Sciatic nerve (tissue), 2 donors: ENCODE measurements at places on chromosomes 1 and 21. TPM values are rescaled to one million over a fixed set of nuclear protein-coding genes. Genes with fewer than 3 reads are reported as not detected.

- DNase-seq = no peak
Observed at GRCh38 chr1:52911541-52911940, 10.0 kb downstream of the ECHDC2 start.

The ATP1A4 gene
- total RNA-seq = 1.2 TPM

The PPIH gene
- 20.6 TPM for total RNA-seq

DNA sequence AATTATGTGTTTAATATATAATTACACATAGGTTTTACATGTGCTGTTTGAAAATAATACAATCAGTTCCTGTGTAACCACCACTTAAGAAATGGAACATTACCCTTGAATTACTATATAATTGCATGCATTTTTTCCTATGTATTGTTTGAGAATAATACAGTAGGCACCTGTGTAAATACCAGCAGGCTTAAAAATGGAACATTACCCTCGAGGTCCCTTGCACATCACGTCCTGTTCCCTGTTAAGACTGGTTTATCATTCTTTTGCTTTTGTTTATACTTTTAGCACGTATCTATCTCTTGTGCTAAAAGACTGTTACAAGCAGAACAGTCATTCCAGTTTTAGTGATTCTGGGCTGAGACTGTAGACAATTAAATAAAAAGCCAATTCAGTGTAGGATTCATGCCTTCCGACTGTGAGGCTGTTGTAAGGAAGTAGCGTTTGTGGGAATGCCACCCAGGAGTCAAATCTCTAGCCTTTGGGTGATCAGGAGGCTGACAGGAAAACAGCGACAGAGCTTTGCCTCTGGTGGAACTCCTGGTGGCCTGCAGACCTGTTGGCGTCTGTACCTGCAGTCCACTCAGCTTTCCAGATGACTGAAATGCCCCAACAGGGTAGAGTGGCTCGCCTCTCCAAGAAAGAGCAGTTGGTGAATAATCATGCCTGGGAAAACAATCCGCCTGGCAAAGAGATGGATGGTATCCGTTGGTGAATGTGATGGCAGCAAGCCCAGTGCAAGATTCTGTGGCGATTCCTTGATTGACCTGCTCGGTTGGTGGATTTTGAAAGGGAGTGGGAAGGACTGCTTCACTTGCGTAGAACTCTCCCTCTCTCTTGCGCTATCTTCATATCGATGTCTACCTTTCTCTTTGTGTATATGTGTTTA, 58.0 kb downstream of the DISC1 start:
- no peak for DNase-seq

The MMP23B gene
- total RNA-seq = 5.4 TPM

The KRTAP19-3 gene
- not detected for total RNA-seq

DNA sequence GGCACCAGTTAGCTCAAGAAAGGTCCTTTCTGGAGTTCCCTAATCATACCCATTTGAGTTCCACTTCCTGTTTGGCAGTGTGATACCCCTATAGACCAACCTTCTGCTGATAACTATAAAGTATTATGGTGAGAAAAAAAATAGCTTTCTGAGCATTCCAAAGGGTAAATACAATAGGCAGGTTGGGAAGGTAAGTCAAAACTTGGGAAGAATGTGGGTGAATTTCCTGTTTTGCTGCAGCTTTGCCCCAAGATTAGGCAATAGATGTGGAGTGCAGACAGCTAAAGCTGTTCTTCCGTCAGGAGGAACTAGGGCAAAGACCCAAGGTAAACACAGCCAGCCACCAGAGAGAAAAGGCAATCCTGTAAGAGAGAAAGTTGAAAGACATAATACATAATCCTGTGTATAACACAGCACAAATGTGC, 49.9 kb upstream of the GUCA2A start:
- DNase-seq = no peak

The WLS gene
- 81.9 TPM for total RNA-seq

The MYBPH gene
- not detected for total RNA-seq

The RORC gene
- total RNA-seq = 0.45 TPM

The PSMB2 gene
- 36.5 TPM for total RNA-seq

GRCh38 chr1:172824209-172824608, 165.3 kb downstream of the FASLG start:
- DNase-seq = no peak

- DNase-seq = no peak
Observed at GRCh38 chr1:82116105-82116504, 315.4 kb downstream of the ADGRL2 start.

DNA sequence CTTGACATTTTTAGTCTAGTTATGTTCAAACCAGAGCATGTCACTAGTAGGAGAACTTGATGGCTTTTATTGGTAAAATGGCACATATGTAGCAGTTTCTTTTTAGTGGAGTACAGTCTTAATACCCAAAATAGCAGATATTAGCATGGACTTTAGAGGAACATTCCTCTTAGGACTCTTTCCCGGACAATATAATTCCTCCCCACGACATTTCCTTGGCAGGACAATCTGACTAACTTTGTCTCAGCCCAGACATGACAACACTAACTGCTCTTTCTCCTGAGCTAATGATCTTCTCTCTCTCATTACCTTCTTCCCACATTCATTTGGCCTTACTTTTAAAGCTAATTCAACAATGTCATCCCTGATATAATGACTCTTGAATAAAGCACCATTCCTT, 62.5 kb downstream of the ADAMTS1 start:
- DNase-seq = no peak

The NOS1AP gene
- 9.1 TPM for total RNA-seq

The OR2W3 gene
- total RNA-seq = 6.3 TPM

DNA sequence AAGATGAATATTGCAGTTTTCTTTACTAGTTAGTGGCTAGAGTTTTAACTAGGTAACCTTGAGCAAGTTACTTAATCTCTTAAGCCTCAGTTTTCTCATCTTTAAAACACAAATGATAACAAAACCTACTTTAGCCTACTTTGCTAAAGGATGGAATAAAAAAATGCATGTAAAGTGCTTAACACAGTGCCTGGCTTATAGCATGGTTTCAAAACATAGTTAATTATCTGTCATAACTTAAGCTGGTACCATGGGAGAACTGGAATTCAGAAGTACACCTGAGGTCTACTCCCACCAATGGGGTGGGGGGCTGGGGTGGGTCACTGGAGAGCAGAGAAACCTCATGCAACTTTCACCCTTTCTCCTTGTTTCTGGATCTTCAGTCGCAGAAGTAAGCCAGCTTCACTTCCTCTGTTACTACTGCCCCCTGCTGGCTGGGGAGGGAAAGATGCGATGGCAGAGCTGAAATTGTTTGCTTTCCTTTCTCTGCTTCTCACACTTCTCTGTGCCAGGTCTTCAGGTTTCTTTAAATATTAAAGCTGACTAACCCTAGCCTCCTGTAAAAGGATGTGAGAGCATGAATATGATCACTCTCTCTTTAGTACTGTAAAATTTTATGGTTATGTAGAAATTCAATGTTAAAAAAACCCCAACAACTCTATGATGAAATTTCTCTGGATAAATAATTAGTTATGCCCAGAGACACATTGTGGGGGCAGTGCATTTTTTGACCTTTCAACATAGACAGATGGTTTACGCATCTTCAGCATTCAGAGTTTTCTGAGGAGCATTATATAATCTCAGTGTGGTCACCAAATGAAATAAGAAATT, 324.2 kb downstream of the HLX start:
- DNase-seq = peak; percentile 87

DNA sequence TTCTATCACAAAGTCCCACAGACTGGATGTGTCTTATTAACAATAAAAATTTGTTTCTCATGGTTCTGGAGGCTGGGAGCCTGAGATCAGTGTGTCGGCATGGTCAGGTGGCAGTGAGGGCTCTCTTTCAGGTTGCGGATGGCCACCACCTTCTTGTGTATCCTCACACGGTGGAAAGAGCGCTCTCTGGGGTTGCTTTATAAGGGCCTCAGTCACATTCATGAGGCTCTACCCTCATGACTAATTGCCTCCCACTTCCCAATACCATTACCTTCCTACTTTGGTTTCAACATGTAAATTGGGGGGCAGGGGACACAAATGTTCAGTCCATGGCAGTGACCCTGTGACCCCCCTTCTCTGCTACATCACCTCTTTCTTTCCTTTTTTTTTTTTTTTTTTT, 20.7 kb upstream of the MX1 start:
- DNase-seq = no peak

DNA sequence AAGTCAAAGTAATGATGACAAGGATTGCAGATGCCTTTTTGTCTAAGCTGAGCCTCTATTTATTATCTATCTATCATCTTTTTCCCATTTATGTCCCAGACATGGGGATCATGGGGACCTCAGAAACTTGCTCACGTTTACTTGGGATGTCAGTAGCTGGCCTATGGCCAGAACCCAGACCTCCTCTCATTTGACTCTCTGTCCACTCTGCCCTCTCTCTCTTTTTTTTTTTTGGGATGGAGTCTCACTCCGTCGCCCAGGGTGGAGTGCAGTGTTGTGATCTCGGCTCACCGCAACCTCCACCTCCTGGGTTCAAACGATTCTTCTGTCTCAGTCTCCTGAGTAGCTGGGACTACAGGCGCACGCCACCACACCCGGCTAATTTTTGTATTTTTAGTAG, 3.7 kb upstream of the ID3 start:
- no peak for DNase-seq

The CITED4 gene
- 5.6 TPM for total RNA-seq

The LENEP gene
- not detected for total RNA-seq

GRCh38 chr1:109610609-109611307, 8.7 kb downstream of the GNAT2 start:
- no peak for DNase-seq

- no peak for DNase-seq
Observed at GRCh38 chr1:220511785-220512184, 16.2 kb upstream of the MARK1 start.

The CRNN gene
- total RNA-seq = not detected

DNA sequence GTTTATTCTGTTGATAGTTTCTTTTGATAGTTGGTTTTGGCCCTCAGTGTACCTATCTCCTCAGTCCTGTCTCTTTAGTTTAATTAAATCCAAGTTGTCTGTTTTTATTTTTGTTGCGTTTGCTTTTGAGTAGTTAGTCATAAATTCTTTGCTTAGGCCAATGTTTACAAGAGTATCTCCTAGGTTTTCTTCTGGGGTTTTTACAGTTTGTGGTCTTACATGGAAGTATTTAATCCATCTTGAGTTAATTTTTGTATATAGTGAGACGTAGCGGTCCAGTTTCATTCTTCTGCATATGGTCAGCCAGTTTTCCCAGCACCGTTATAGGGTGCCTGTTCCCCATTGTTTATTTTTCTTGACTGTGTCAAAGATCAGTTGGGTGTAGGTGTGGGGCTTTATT, 139.4 kb downstream of the POU2F1 start:
- DNase-seq = no peak

The OR2M3 gene
- total RNA-seq = 0.04 TPM

- peak; percentile 53 for DNase-seq
Observed at GRCh38 chr1:20727746-20728316, 4.7 kb downstream of the SH2D5 start.

GRCh38 chr1:28458237-28459228, 47.3 kb upstream of the RCC1 start:
- DNase-seq = no peak

DNA sequence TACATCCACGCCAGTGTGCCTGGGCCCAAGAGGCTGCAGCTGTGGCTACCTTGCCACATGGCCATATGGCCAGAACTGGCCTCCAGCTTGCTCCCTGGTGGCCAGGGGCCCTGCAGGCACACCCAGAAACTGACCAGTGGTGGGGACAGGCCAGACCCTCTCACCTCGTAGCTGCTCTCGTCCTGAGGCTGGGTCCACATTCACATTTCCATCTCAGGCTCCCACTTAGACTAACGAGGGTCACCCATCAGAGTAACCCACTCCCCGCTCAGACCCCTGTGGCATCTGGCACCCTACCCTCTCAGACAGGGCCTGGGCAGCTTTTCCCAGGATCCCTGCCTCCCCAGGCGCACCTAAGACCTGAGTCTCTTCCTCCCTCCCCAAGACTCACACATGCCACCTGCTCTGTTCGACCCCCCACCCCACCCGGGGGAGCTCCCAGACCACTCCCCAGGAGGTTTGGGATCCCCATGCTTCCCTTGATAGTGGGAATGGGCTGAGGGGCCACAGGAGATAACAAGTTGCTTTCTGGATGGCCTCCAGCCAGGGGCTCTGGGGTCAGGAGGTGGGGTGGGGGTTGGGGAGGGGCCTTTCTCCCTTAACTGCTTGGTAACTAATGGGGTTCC, 21.3 kb upstream of the RNU1-4 start:
- DNase-seq = peak; percentile 56

GRCh38 chr1:169047074-169047473, 59.4 kb upstream of the ATP1B1 start:
- no peak for DNase-seq

DNA sequence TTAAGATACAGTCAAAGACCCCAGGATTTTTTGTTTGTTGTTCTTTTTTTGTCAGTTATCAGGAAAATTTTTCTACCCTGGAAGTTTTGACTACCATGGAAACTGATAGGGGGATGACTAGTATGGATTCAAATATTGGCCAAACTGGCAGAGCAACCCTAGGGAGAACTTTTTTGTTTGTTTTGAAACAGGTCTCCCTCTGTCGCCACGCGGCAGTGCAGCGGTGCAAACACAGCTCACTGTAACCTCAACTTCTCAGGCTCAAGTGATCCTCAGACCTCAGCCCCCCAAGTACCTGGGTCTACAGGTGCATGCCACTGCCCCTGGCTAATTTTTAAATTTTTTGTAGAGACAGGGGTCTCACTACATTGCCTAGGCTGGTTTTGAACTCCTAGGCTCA, 46.6 kb downstream of the TOR3A start:
- no peak for DNase-seq

The CXADR gene
- 3.0 TPM for total RNA-seq
